H9 (cell line): ENCODE measurements at places on chromosomes 1 and 21.

- H3K27ac ChIP-seq, result no peak overlapping the region
- no peak overlapping the region for H3K4me3 ChIP-seq
- H3K27me3 ChIP-seq, result no peaks in the 10 kb centered on the region
- peaks cover 7% of the 10 kb centered on the region; the same call in 1 of the 2 replicates for H3K4me1 ChIP-seq
Observed at GRCh38 chr1:200072636-200073285, 45.3 kb downstream of the NR5A2 start.

- DNase-seq, result no peak
- peaks cover 3% of the 10 kb centered on the region for H3K36me3 ChIP-seq
- peaks cover 4% of the 10 kb centered on the region; the same call in 1 of the 2 replicates for H3K4me1 ChIP-seq
- H3K27me3 ChIP-seq, result no peaks in the 10 kb centered on the region
Observed at GRCh38 chr1:33273406-33273805, 17.1 kb downstream of the ZNF362 start.

- no peaks in the 10 kb centered on the region for H3K36me3 ChIP-seq
- H3K27ac ChIP-seq, result no peak overlapping the region
- no peak for DNase-seq
- no peak overlapping the region for H3K4me3 ChIP-seq
- H3K4me1 ChIP-seq, result peaks cover 2% of the 10 kb centered on the region; the same call in 1 of the 2 replicates
Observed at GRCh38 chr21:45329261-45330074, 41.8 kb upstream of the POFUT2 start.

DNA sequence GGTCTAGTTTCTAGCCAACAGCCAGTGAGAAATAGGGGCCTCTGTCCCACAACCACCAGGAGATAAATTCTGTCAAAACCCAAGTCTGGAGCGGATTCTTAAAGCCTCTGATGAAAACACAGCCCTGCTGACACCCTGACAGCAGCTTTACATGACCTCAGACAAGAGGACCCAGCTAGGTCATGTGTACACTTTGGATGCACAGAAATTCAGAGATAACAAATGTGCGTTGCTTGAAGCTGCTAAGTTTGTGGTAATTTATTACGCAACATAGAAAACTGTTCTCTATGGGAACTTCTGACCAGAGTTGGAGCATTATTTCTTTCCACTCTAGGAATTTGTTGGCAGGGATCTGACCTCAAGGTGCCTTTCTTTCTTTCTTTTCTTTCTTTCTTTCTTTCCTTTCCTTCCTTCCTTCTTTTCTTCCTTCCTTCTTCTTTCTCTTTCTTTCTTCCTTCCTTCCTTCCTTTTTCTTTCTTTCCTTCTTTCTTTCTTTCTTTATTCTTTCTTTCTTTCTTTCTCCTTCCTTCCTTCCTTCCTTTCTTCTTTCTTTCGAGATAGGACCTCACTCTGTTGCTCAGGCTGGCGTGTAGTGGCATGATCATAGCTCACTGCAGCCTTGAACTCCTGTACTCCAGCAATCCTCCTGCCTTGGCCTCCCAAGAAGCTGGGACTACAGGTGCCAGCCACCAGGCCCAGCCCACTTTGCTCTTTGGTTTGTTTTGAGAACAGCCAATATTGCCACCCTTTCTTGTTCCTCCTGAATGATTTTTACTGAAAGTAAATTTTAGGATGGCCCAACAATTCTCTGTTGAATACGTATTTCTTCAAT is 14.9 kb upstream of the HMGCS2 start:
- no peak overlapping the region for H3K27ac ChIP-seq
- DNase-seq, result no peak
- no peaks in the 10 kb centered on the region for H3K27me3 ChIP-seq
- H3K4me1 ChIP-seq, result no peaks in the 10 kb centered on the region

DNA sequence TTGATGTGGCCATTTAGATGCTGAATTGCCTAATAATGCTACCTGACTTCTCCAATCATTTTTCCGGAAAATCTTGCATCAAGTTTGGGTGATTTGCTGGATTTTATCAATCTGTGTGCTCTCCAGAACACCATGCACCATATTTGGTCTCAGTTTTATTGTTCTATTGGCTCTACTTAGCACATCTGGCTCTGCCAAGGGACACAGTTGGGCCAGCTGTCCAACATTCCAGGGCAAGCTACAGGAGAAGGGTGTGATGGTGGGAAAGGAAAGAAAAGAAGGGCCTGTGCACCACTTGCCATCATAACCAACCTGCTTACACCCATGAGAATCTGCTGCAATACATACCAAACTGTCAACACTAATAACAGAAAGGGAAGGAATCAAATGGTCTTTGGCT is 90.2 kb upstream of the NFIA start:
- H3K27me3 ChIP-seq, result no peaks in the 10 kb centered on the region
- no peak overlapping the region for H3K4me3 ChIP-seq

GRCh38 chr1:152871731-152872126 is 6.4 kb upstream of the SMCP start:
- no peaks in the 10 kb centered on the region for H3K4me1 ChIP-seq
- no peak for DNase-seq
- no peaks in the 10 kb centered on the region for H3K36me3 ChIP-seq
- H3K27ac ChIP-seq, result no peak overlapping the region

- no peaks in the 10 kb centered on the region for H3K36me3 ChIP-seq
- no peak overlapping the region for H3K4me3 ChIP-seq
- H3K4me1 ChIP-seq, result no peaks in the 10 kb centered on the region
- H3K27me3 ChIP-seq, result no peaks in the 10 kb centered on the region
- H3K27ac ChIP-seq, result no peak overlapping the region
- no peak for DNase-seq
Observed at GRCh38 chr21:17462276-17462981, 50.4 kb upstream of the CXADR start.

DNA sequence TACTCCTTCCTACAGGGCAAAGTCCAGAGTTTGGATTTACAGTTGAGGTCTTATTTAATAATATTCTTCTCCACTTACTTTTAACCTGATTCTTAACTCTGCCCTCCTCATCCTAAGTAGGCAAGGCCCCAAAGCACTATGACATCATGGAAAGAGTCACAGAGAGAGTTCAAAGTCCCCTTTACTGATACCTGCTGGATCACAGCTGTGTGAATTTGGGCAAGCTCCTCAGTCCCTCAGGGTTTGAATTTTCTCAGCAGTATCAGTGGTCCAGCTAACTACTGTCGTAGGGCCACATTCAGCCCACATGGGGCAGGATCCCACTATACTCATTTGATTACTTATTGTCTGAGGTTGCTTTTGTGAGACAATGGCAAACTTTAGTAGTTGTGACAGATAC is 16.0 kb downstream of the TYW3 start:
- DNase-seq, result no peak
- peaks cover 42% of the 10 kb centered on the region for H3K36me3 ChIP-seq
- no peak overlapping the region for H3K4me3 ChIP-seq

GRCh38 chr1:30311749-30312148 is 411.6 kb downstream of the MATN1 start:
- H3K36me3 ChIP-seq, result no peaks in the 10 kb centered on the region
- no peaks in the 10 kb centered on the region for H3K4me1 ChIP-seq
- H3K4me3 ChIP-seq, result no peak overlapping the region
- DNase-seq, result no peak

DNA sequence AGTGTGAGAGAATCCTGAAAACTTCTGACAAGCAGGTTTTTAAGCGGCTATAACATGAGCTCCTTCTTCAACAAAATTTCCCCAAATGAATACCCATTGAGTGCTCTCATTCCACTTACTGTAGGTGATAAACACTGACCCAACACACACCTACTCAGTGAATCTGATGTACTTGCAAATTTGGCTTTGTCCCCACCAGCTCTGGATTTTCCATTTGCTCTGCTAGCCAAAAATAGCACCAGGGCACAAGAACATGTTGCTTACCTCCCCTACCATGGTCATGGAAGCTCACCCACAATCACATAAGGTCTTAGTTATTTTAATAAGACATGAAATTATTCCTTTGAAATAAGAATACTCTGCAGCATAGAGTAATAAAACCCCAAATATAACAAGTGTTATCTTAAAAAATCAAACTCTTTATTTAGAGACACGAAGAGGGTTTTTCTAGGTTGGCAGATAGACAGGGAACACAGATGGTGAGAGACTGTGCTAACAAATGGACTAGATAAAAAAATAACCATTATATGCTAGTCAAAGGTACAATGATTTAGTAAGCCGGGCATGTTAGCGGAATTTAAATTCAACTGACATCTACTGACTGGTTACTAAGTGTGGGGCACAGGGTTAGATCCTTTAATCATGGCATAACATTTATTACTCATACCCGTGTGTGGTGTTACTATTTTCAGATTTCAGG is 291.9 kb downstream of the KCNH1 start:
- H3K27ac ChIP-seq, result no peak overlapping the region
- H3K4me3 ChIP-seq, result no peak overlapping the region
- H3K36me3 ChIP-seq, result no peaks in the 10 kb centered on the region
- DNase-seq, result no peak
- no peaks in the 10 kb centered on the region for H3K4me1 ChIP-seq

GRCh38 chr1:223727541-223727940 is 15.2 kb downstream of the CAPN2 start:
- DNase-seq, result no peak
- peaks cover 8% of the 10 kb centered on the region for H3K4me1 ChIP-seq
- H3K4me3 ChIP-seq, result no peak overlapping the region
- no peak overlapping the region for H3K27ac ChIP-seq
- H3K27me3 ChIP-seq, result peaks cover 28% of the 10 kb centered on the region; the same call in 1 of the 2 replicates

DNA sequence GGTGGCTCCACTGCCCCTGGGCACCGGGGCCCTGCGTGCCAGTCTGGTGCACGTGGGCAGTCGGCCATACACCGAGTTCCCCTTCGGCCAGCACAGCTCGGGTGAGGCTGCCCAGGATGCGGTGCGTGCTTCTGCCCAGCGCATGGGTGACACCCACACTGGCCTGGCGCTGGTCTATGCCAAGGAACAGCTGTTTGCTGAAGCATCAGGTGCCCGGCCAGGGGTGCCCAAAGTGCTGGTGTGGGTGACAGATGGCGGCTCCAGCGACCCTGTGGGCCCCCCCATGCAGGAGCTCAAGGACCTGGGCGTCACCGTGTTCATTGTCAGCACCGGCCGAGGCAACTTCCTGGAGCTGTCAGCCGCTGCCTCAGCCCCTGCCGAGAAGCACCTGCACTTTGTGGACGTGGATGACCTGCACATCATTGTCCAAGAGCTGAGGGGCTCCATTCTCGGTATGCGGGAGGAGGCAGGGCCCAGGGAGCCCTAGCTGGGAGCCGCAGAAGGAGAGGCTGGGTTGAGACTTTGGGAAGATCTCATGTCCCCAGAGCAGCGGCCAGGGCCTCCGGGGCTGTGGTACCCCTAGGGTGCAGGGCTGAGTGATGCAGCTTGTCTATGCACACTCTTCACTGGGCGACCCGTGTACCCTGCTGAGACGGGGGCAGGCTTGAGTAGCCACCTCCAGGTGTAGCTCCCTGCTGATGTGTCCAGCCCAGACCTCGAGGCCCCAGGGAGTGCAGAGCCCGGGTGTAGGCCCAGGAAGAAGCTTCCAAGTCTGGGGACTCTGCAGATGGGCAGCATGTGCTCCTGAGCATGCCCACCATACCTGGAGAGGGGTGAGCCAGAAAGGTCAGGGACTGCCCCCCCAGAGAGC is 1.8 kb downstream of the VWA1 start:
- H3K36me3 ChIP-seq, result peaks cover 9% of the 10 kb centered on the region
- no peak for DNase-seq
- H3K27ac ChIP-seq, result no peak overlapping the region
- H3K4me3 ChIP-seq, result no peak overlapping the region
- H3K4me1 ChIP-seq, result no peaks in the 10 kb centered on the region; the same call in 1 of the 2 replicates
- H3K27me3 ChIP-seq, result no peaks in the 10 kb centered on the region

- peaks cover 2% of the 10 kb centered on the region; the same call in 1 of the 2 replicates for H3K4me1 ChIP-seq
- peaks cover 63% of the 10 kb centered on the region for H3K36me3 ChIP-seq
- H3K27me3 ChIP-seq, result no peaks in the 10 kb centered on the region
- H3K27ac ChIP-seq, result no peak overlapping the region
- no peak overlapping the region for H3K4me3 ChIP-seq
- no peak for DNase-seq
Observed at GRCh38 chr1:54391450-54392209, 14.6 kb downstream of the SSBP3 start.

- H3K27me3 ChIP-seq, result no peaks in the 10 kb centered on the region; the same call in 1 of the 2 replicates
- no peaks in the 10 kb centered on the region for H3K36me3 ChIP-seq
- no peak overlapping the region for H3K27ac ChIP-seq
- no peaks in the 10 kb centered on the region for H3K4me1 ChIP-seq
Observed at GRCh38 chr1:20123722-20124455, 4.6 kb upstream of the PLA2G2D start.

DNA sequence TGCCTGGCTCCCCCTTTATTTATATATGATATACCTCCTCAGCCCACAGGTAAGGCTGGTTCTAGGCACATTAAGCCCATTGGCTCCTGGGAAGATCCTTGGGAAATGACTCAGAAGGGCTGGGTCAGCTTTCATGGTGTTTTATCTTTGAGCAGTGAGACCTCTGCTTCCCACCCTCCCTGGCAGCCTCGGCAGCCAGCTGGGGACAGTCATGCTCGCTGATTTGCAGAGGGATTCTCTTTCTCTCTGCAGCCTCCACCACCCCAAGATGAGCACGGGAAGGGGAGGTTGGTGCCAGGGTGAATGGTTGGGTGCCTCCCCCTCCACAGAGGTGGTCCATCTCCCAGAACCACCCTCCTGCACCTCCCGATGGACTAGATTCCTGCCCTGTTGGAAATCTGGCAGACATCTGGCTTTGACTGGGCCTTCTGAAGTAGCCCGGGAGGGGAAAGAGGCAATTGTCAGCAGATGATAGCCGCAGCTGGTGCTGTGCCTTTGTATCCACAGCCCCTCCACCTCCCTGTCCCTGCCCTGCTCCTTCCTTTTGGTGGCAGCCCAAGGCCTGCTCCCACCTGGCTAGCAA is 24.6 kb downstream of the IER5 start:
- no peak overlapping the region for H3K27ac ChIP-seq
- H3K4me3 ChIP-seq, result no peak overlapping the region
- no peaks in the 10 kb centered on the region; the same call in 1 of the 2 replicates for H3K4me1 ChIP-seq
- no peaks in the 10 kb centered on the region for H3K36me3 ChIP-seq

- DNase-seq, result no peak
- H3K4me3 ChIP-seq, result no peak overlapping the region
- no peaks in the 10 kb centered on the region for H3K27me3 ChIP-seq
- H3K36me3 ChIP-seq, result no peaks in the 10 kb centered on the region
- no peaks in the 10 kb centered on the region for H3K4me1 ChIP-seq
- no peak overlapping the region for H3K27ac ChIP-seq
Observed at GRCh38 chr1:187563191-187563590, 734.4 kb downstream of the PLA2G4A start.

- H3K27ac ChIP-seq, result no peak overlapping the region
- no peaks in the 10 kb centered on the region for H3K27me3 ChIP-seq
- peaks cover 3% of the 10 kb centered on the region for H3K36me3 ChIP-seq
- no peaks in the 10 kb centered on the region for H3K4me1 ChIP-seq
- no peak for DNase-seq
Observed at GRCh38 chr1:153474347-153474746, 13.9 kb upstream of the S100A7 start.

- H3K36me3 ChIP-seq, result no peaks in the 10 kb centered on the region
- peaks cover 4% of the 10 kb centered on the region; the same call in 1 of the 2 replicates for H3K4me1 ChIP-seq
- no peak overlapping the region for H3K27ac ChIP-seq
- DNase-seq, result no peak
- no peaks in the 10 kb centered on the region for H3K27me3 ChIP-seq
Observed at GRCh38 chr1:28102189-28102588, 13.8 kb upstream of the EYA3 start.

- H3K36me3 ChIP-seq, result no peaks in the 10 kb centered on the region
- no peaks in the 10 kb centered on the region for H3K4me1 ChIP-seq
- H3K4me3 ChIP-seq, result no peak overlapping the region
- H3K27me3 ChIP-seq, result no peaks in the 10 kb centered on the region
Observed at GRCh38 chr21:29104239-29104708, 26.2 kb upstream of the MAP3K7CL start.
